ENCODE measurements at places on chromosomes 2 and 18.
A peak's percentile ranks its signal among the peaks of the same experiment; 100 is the strongest.

GRCh38 chr2:42810971-42811811 is 18.8 kb upstream of the HAAO start:
- DNase-seq, result no peak

DNA sequence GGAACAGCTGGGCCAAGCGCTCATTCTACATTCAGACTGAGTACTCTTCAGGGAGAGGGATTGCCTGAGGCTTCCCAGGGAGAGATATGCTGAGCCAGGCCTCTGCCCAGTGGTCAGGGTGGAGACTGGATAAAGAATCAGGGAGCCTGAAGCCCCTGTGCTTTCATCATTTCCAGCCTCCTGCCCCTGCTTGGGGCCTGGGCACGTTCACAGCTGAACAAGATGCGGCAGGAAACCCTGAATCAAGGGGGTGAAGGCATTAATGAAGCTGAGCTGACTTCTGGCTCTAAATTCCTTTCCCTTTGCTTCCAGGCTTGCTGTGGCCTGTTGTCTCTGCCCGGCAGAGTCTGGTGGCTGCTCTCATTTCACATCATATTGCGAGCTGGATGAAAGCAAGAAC is 35.0 kb downstream of the RPL37A start:
- DNase-seq, result no peak

DNA sequence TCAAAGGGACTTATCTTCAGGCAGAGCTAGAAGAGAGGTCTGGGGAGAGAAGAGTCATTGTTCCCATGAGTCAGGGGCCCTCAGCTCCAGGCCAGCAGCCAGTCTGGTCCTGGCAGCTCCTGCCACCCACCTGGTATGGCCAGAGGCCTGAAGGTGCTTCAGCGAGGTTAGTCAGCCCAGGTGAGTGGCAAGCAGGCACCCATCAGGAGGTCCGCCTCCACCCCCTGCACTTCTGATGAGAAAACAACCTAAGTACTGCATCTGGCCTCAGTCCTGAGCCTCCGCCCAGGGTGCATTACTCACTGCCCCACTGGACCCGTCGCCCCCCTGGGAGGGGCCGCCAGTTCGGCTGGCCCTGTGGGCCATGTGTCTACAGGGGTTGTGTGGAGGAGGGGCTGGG is 130.2 kb downstream of the INHBB start:
- no peak for DNase-seq

- DNase-seq, result no peak
Observed at GRCh38 chr2:226862623-226863022, 26.8 kb downstream of the RHBDD1 start.

DNA sequence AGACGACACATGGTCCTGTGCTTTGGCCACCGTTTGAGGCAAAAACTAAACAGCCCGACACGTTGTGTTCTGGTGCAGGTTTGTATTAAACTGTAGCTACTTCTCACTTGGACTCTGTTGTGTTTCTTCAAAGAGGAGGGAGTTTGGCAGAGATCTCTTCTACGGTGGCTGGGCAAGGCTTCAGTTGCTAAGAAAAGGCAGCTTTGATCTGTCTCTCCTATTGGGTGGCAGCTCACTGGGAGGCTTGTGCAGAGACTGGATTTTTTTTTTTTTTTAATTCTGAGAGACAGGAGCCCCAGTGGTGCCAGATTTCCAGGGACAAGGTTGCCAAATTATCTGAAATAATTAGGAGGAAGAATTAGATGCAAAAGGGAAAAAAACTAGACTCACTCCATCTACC is 20.2 kb upstream of the MAPRE3 start:
- no peak for DNase-seq

DNA sequence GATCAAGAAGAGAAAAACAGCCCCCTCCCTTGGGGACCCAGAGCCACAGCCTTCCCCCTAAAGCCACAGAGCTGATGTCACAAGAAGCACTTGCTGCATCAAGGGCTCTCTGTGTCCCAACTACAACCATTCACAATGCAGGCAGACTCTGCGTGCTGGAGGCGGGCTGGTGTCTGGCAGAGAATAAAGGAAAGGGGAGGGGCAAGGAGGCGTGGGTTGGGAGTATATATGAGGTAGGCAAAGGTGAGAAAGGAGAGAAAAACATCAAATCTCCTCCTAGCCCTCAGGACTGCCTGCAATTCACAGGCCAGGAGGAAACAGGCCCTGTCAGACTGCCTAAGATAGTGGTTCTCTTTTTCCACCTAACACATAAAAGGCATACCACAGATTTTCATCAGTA is 48.8 kb upstream of the IHH start:
- no peak for DNase-seq

DNA sequence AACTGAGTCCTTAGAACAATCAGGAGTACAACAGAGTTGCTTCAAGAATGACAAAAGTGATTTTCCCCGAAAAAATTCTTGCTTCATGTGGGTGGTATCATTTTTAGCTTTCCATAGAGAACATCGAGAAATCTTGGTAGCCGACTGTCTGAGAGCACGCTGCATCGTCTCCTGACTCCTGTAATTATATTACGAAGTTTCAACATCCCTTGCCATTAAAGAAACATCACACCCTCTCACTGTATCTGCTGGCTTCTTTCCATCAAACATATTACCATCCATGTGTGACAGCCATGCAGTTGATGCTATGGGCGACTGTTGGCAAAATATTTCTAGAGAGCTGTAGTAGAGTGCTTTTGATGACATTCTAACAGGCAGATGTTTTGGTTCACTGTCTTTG is 311.2 kb downstream of the CMPK2 start:
- peak; percentile 12 for DNase-seq

- peak; percentile 10 for DNase-seq
Observed at GRCh38 chr18:75408554-75409506, 18.7 kb downstream of the SMIM21 start.

DNA sequence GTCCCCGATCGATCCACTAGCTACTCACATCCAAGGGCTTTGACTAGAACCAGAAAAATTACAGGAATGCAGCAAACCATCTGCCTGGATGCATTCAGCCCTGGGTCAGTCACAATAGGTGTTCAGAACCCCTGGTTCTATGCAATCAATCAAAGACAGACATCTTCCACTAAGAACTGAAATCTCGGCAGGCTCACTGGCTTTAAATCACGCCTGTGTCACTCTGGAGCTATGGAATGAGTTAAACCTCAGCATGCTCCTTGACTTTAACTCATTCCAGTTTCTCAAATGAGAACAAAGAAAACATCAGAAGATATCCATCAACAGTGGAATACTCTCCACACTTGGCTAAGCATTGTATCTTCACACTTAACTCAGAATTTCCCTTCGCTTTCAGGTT is 68.1 kb upstream of the SPTBN1 start:
- no peak for DNase-seq

DNA sequence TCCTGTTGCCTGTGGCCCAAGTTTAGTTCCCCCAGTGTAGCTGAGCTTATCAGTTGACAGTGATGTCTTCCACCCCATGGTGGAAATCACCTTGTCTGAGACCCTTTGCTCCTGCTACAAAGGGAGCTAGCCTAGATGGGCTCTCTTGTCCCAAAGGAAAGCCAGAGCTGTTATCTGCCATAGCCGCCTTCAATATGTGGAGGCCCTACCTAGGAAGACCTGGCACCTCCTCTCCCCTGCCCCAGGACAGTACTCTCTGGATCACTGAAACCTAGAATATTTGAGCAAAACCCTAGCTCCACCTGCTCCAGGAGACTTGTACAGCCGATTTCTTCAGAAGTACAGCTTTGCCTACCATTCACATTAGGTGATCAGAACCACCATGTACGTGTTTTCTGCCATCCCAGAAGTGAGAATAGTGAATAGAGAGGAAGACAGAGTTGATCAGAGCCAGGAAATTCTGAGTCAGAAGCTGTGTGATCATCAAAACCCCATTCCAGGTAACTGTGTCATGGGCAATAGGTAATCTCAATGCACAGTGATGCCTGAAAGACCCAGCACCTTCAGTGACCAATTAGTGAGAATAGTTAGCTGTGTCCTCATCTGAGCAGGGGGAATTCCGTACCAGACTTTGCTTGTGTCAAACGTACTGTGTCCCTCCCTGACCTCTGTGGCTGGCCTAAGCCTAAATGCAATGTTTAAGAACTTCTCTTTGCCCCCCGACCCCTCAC is 138.4 kb upstream of the ALPP start:
- DNase-seq, result no peak

GRCh38 chr18:76434452-76434851 is 60.6 kb downstream of the ZNF516 start:
- DNase-seq, result no peak

GRCh38 chr18:27564066-27564465 is 379.0 kb upstream of the CHST9 start:
- DNase-seq, result no peak

- DNase-seq, result no peak
Observed at GRCh38 chr2:149191915-149192314, 138.5 kb upstream of the LYPD6 start.

DNA sequence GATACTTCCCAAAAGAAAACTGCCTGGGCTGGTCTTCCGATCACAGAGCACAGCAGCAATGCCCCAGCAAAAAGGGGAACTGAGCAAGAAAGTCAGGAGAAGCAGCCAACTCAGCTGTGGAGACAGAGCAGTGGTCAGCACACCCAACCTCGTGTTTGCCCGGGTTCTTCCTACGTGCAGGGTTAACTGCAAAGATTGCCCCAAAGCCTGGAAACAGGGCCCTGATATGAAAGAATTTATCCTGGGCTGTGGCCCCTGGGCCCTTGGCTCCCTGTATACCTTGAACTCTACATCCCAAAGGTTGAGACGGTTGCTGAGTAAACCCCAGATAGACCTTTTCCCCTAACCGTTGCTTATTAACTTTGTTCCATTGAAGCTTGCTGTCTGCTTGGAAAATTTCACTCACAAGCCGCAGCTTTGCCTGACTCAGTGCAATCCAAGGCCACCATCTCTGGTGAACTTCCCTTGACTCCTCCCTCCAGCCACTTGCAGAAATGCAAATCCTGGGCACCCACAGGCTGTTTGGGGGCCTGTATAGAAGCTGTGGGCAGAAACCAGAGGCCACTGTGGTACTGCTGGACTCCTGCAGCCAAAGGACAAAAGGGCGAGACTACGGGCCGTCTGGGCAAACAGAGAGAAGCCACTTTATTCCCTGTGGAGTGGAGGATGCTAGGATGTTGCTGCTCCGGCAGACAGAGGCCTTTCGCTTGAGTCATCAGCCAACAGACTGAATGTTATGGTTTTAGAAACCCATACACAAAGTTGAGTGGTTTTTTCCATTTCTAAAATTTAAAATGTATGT is 18.2 kb downstream of the NRP2 start:
- DNase-seq, result no peak

DNA sequence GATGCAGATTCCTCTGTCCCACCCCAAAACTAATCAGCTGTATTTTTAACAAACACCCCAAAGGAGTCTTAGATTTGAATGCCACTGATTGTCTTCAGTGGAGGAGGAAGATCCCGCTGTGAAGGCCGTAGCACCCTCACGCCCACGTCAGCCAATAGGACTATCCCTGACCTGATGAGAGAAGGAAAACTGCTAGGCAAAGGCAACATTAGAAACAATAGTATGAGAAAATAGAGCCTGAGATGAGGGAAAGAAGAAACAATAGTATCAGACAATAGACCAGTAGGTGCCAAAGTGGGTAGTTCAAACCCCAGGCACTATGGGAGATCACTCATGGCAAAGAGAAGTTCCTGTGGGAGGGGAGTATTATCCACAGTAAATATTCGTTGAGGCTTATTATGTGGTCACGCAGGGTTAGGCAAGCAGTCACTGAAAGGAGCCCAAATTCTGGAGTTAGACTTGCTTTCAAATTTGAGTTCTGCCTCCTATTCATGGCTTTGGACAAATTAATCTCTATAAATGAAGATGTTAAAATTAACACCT is 2.8 kb downstream of the PCBP1 start:
- no peak for DNase-seq

- no peak for DNase-seq
Observed at GRCh38 chr2:118709786-118710185, 137.7 kb downstream of the EN1 start.

DNA sequence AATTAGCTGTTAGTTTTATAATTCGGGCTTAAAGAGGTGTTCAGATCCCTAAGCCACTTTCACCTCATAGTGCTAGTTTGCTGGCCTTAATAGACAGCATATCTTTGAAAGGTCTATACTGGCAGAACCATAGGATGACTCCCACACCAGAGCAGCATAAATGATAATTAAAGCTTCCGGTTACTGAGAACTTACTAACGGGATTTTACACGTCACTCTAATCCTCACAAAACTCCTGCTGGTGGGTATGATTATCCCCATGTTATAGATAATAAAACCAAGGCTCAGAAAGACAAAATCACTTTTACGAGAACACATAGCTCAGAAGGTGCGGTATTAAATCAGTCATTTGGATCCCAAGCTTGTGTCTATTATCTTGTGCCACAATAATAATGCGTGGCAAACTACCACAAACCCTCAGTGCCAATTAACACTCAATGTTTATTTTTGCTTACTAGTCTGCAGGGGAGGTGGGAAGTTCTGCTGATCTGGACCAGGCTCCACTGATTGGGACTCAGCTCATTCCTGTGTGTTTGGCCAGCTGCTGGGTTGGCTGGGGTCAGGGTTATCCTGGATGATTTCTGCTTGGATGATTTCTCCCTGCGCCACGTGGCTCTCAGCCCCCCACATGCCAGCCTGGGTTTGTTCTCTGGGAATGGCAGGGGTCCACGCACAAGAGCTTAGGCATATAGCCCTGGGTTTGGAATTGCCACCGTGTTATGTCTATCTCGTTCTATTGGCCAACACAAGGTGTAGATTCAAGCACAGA is 62.3 kb downstream of the TRIB2 start:
- DNase-seq, result no peak

DNA sequence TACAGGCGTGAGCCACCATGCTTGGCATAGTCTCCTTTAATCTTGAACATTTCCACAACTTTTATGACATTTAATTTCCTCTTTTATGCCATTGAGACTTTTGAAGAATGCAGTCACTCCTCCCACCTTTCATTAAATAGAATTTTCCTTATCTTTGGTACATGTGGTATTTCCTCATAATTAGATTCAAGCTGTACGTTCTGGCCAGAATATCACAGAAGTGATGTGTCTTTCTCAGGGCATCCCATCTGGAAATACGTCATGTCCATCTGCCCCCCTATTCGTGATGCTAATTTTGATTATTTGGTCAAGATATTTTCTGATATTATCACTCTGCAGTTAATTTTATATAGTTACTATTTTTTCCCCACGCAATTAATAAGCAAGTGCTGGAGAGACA is 16.9 kb downstream of the CASP10 start:
- no peak for DNase-seq

DNA sequence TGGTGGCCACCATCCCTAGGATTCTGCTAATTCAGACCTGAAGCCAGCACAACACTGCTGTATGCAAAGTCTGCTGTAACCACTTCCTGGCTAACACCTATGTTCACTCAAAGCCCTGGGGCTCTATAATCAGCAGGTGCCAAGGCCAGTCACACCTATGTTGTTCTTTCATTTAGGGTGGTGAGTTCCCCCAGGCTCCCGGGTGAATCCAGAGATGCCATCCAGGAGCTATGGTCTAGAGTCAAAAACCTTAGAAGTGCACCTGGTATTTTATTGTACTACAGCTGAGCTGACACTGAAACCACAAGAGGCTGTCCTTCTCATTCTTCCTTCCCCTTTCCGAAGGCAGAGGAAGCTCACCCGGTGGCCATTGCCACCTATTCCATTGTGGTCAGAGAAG is 46.2 kb upstream of the CCDC141 start:
- no peak for DNase-seq

All from NCI-H2107 (cell line).